ENCODE measurements at places on chromosomes 7 and 10.

GRCh38 chr10:42932735-42933447 lies 144.0 kb upstream of the RET start:
- peak; percentile 42 for DNase-seq

DNA sequence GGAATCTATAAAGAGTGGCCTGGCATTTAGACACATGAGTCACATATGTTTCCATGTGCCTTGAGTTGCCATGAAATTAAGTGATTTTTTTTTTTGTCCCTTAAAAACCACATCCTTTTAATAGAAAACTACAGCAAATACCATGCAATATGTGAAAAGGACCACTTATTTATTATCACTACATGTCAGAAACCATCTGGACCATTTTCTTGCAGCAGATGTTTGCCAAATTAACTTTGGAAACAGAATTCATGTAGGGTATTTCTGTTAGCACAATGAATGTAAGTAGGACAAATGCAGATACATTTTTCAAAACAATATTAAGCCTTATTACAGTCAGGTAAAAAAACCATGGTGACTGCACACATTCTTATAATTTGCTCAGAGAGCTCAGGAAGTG lies 230.6 kb downstream of the REEP3 start:
- DNase-seq: no peak

- DNase-seq: no peak
These were observed 40.5 kb upstream of the GDF10 start for GRCh38 chr10:47259466-47259865.

DNA sequence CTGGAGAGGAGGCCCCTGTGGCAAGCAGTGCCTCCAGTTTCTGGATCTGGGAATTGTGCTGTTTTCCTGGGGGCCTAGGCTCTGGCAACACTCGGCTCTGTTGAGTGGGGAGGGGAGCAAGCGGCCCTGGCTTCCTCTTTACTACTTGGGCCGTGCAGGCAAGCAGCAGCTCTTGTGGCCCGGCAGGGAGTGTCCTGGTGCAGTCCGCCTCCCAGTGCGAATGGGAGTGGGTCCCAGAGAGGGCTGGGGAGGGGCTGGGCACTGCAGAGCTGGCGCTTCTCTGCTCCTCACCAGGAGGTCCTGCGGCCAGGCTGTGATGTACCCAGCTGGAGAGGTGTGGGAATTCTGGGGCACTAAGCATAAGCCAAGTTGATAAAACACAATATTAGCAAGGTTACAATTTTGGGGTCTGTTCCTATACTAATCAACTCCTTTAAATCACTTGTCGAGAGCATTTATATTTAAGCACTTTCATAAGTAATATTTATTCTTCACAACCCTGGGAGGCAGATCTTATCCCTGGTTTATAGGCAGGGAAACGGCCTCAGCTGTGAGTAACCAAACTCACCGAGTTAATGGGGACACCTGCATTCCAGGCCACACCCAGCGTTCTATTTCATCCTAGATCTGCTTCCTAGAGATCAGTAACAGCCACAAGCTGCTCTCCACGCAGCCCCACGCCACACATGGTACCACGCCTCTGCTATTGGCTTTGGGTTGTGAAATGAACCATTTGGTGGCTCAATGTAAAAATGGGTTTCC lies 183.4 kb upstream of the PLXNA4 start:
- no peak for DNase-seq

DNA sequence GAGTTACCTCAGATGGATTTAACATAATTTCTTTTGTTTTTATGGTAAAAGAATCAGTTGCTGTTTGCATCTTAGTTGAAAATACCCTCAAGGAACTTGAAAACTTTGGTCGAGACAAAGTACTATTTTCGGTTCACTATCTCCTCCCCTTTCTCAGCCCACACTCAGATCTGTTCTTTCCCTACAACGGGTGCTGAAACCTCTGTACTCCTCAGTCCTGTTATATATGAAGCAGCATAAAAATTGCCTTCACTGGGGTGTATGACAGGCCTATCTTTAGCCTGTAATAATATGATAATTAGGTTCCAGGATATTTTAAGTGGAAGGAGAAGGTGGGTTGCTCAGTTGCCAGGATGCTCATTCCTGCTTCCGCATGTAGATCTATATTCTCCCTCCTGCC lies 105.2 kb upstream of the NOBOX start:
- DNase-seq: no peak

DNA sequence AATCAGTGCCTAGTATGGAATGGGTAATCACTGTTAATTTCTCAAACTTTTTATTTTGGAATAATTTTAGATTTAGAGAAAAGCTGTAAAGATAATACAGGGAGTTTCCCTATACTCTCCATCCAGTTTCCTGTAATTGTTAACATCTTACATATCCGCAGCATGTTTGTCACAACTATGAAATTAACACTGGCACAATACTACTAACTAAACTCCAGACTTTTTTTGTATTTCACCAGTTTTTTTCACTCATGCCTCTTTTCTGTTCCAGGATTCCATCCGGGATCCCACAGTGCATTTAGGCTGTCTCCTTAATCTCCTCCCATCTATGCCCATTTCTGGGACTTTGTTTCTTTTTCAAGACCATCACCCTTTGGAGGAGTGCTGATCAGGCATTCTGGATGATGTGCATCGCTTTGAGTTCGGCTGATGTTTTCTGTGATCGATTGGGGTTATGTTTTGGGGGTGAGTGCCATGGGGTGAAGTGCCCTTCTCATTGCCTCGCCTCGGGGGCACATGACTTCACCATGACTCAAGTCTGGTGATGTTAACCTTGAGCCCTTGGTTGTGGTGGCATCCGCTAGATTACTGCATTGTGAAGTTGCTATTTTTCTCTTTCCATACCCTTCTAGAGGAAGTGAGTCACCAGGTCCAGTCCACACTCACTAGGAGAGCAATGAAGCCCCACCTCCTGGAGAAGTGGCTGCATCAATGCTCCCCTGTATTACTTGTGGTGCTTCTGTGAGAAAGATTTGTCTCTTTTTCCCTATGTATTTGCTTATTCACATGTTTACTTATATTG lies 43.9 kb upstream of the GRB10 start:
- no peak for DNase-seq

DNA sequence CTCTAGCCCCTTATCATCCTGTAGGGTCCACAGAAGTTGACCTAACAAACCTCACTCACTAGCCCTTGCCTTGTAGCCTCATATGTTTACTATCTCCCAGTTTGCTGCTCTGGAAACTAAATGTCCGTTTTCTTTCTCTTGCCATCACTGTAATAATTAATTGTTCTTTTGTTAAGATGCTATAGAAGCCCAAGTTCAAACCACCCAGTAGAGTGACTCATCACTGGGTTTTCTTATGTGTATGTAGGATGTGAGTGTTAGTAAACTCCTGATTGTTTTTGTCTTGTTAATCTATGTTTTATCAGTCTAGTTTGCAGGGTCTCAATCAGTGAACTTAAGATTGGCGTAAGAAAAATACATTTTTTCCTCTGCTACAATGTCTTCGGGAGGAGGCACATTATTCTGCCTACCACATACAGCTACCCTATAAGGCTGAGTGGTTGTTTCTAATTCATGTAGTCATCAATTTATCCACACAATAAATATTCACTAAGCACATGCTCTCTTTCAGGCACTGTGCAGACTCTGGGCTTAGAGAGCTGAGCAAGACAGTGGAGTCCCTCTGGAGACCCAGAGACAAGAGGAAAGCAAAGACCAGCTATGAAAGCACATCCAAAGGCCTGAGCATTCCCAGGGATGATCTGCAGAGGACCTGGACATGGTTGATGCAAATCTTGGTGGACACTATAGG lies 474.1 kb upstream of the AKR1E2 start:
- no peak for DNase-seq

DNA sequence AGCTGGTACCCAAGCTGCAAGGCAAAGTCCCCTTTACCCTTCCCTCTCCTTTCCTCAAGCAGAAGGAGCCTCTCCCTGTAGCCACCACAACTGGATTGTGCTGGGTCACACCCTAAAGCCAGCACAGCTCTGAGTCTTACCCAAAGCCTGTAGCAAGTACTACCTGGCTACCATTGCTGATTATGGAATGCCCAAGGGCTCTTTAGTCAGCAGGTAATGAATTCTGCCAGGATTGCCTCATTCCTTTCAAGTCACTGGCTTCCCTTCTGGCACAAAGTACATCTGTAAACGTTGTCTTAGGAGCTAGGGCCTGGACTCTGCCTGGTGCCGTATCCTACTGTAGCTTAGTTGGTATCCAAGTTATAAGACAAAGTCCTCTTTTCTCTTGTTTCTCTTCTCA lies 52.0 kb downstream of the FAS start:
- no peak for DNase-seq

DNA sequence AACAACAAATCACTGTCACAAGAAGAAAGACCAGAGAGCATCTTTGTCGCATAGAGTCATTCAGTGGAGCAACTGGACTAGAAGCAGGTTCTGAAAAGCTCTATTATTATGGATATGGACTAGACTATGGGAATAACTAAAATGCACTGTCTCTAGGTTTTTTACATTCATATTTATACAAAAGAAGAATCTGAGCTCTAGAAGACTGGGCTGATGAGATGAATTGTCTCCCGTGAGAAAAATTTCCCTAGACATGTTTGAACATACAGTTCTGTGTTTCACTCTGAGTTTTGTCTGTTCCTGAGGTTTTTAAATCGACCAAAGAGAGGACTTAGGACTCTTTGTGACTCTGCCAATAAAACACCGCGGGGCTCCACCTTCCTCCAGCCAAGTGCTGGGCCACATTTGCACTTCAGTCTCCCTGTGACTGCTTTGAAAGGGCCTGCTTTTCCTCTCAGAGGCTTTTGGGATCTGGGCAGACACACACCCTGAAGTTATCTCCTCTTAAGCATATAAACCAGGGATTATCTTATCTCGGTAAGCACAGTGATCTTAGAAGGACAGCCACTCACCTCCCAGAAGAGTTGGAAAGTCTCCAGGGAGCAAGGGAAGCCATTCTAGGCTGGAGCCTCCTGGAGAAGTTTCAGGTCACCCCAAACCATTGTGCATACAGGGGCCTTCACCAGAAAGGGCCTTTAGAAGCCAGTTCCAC lies 101.0 kb upstream of the JCAD start:
- no peak for DNase-seq

DNA sequence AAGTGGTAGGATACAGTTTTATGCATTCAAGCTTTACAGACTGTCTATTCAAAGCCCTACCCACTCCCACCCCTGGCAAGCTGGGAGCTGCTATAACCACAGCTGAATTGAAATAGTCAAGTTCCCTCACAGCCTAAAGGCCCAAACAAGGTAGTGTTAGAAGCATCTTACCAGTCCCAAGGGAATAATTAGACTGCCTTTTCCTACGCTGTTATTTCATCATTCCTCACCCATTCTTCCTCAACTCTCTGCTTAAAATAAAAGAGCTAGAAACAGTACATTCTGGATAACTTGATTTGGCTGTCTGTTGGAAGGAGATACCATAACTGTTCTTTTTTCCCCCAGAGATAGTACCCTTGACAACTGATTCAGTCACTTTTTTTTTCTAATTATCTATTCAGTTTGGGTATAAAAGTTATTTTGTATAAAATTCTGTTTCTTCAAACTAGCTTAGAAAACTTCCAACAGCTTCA lies 54.0 kb downstream of the RAPGEF5 start:
- DNase-seq: no peak

DNA sequence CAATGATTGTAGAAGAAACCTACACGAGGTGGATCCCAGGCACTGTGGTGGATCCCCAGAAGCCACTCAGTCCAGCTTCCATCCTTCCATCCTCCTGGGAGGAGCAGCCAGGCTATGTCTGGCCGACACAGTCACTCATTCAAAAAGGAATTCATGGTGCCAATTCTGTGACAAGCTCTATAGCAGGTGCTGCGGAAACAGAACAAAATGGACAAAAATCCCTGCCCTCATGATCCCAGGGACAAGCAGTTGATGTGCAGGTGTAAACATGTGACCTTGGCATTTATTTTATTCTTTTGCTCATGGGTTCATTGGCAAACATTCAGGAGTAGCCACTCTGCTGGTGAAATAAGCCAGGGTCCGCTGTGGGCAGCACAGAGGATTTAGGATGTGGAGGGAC lies 49.2 kb upstream of the FGFR2 start:
- no peak for DNase-seq

DNA sequence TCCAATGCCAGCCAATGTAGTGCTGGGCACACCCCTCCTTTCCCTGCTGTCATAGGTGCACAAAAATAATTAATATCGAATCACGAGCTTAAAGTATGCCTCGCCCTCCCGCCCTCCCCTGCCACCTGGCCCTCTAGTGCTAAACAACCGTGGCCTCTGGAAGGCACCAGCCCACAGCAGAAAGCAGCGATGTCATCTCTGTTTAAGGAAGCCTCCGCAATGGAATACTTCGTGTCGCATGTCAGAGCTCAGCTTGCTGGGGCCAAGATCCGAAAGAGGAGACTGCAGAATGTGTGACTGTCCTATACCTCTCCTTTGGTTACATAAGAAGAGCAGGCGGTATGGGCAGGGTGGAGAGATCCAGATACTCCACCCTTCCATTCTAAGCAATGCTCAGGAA lies 71.5 kb downstream of the RHOBTB1 start:
- no peak for DNase-seq

GRCh38 chr10:32851301-32851700 lies 106.7 kb downstream of the ITGB1 start:
- no peak for DNase-seq

GRCh38 chr7:41045556-41046123 lies 657.2 kb downstream of the INHBA start:
- DNase-seq: no peak

DNA sequence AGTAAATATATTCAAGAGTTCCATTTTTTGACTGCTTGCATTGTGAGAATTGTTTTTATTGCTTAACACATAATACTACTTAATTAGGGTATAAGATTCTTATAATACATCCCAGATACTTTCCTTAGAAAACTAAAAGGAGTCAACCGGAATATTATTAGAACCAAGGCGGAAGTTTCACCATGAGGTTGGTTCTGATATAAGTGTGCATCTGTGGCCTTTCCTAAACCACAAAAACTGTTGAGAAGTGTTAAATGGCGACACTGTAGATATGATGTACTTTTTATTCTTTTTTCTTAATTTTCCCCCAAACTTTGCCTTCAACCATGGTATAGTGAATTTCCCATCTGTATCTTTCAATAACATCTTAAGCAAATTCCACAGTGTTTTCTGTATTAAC lies 32.3 kb upstream of the INHBA start:
- no peak for DNase-seq

DNA sequence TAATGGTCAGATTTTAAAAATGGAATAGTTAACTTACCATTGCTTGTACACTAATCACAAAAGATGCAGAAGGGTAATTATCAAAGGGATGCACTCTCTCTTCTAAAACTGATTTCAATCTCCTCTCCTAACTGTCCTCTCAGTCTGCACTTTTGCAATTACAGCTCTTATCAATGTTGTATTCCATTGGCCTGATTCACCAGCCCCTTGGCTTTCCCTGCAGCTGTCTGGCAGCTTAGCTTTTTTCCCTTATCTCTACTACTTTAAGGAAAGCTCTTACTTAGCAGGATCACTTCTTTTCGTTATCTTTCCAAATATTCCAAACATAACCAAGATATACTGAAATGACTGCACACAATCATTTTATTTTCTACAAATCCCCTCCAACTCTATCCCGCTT lies 448.8 kb downstream of the GRM8 start:
- no peak for DNase-seq
